T follicular helper cell (primary cell): ENCODE measurements at places on chromosomes 16 and 17.

DNA sequence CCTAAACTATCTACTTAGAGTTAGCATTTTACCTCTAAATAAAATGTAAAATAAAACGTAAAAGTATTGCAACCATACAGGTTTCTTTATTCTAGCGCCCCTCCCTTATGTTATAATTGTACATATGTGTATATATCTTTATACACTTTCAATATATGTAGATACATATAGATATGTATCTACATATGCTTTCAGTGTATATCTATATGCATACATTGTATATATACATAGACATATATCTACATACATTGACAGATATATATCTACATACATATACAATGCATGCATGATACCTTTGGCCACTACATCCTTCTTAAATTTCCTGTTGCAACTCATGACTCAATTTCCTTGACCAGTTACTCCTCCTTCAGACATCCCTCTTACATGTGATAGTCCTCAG, 16.7 kb downstream of the BPTF start:
- no peak for DNase-seq

DNA sequence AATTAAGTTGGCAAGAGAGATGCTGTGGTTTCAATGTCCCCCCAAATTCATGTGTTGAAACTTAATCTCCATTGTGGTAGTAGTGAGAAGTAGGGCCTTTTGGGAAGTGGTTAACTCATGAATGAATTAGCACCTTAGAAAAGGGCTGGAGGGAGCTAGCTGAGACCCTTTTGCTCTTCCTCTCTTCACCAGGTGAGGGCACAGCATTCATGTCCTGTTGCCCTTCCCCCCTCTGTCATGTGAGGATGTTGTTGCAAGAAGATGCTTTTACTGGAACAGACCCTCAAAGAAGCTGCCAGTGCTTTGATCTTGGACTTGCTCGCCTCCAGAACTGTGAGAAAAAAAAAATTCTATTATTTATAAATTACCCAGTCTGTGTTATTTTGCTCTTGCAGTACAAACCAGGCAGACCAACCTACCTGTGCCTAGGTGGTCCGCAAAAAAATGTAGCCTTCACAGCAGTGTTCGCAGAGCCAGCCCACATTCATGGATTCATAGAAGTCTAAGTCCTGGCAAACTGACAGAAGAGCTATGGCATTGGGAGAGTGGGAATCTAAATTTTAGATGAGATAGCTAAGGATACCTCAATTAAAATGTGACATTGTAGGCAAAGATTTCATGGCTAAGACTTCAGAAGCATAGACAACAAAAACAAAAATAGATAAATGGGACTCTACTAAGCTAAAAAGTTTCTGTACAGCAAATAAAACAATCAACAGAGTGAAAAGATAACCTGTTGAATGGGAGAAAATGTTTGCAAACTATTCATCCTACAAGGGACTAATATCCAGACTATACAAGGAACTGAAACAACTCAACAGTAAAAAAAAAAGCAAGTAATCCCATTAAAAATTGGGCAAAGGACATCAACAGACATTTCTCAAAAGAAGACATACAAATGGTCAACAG, 32.0 kb upstream of the ABCA5 start:
- no peak for DNase-seq

- DNase-seq, result no peak
Measured at GRCh38 chr17:44167181-44167861, 3.2 kb upstream of the ASB16 start.

GRCh38 chr17:51200295-51200694, 34.1 kb downstream of the NME2 start:
- no peak for DNase-seq

GRCh38 chr16:12082226-12082887, 105.8 kb downstream of the SNX29 start:
- DNase-seq, result no peak

DNA sequence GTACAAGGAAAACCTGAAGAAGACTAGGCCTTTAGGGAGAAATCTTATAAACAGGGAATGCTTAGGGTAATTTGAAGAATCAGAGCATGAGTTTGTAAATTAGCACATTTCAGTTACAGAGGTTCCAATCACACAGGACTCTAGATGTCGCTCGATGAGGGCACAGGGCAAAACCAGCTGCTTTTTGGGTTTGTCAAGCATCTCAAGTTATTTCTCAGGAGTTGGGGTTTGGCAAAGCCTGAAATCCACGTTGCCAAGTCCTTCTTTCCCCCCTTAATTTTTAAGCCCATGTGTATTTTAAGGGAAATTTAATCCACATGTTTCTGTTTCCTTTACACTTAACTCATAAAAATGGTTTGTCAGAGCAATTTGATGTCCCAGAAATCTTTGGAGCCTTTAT, 146.9 kb downstream of the ANKFN1 start:
- no peak for DNase-seq

DNA sequence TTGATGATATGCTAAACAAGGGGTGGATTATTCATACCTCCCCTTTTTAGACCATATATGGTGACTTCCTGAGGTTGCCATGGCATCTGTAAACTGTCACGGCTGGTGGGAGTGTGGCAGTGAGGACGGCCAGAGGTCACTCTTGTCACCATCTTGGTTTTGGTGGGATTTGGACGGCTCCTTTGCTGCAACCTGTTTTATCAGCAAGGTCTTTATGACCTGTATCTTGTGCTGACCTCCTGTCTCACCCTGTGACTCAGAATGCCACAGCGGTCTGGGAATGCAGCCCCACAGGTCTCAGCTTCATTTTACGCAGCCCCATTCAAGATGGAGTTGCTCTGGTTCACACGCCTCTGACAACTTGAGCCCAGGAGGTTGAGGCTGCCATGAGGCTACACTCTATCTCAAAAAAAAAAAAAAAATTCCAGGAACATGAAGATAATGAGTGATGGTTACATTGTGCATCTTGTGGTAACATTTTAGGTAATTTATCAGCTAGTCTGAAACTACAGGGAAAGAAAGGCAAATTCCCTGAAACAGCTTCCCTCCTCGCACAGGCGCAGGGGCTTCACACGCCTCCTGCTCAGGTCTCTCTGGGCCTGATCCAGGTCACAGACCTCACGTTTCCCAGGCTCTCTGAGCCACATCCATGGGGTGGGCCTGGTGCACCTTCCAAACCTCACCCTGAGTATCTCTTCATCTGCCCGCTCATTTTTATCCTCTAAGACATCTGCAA, 15.3 kb upstream of the UBE2I start:
- no peak for DNase-seq

GRCh38 chr17:30095507-30096244, 20.9 kb upstream of the NSRP1 start:
- DNase-seq, result no peak

- no peak for DNase-seq
Measured at GRCh38 chr17:38727736-38728135, 2.4 kb upstream of the CISD3 start.

- DNase-seq, result no peak
Measured at GRCh38 chr16:61681673-61682072, 354.6 kb downstream of the CDH8 start.

GRCh38 chr16:30839523-30840227, 52.7 kb upstream of the ZNF629 start:
- DNase-seq, result no peak

DNA sequence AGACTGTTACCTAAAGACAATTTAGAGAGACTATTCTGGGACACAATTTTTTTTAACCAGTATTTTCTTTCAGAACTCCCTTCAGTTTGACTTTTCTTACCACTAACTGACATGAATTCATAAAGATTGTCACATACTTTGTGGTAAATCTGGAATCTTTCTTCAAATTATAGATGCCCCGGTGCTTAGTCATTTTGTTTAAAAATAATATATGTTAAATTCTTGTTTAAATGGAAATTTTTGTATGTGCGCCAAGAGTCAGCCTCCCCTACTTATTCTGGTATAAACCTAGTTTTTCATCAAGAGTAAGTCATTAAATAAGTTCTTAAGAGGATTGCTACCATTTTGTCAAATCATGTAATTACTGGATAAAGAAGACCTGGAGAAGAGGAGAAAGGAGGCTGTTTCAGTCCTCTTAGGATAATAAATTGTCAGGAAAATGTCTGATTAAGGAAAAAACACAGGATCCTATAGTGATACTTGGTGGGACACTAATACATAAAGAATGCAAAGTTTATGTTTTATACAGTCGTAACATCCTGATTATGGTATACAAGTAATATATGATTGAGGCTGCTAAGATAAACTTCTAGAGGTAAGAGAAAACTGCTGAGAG, 424.4 kb downstream of the PMP22 start:
- no peak for DNase-seq

GRCh38 chr16:55501549-55502322, 7.1 kb upstream of the LPCAT2 start:
- no peak for DNase-seq

DNA sequence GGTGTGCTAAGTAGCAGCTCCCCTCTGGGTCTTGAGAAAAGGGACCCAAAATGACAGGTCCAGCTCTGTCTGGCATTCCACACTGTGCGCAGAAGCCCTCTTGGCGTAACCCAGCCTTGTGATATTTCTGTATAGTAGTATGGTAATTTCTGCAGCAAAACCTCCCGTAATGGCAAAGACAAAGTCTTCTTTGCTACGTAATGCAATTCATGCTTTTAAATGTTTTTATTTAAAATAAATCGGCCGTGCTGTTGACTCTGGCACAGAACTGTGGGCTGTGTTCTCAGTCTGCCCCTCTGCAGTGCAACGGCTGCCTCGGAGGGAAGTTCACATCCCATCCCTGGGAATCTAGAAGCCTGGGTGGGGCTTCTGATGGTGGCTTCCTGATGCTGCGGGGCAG, 75.2 kb downstream of the ASIC2 start:
- DNase-seq, result no peak

DNA sequence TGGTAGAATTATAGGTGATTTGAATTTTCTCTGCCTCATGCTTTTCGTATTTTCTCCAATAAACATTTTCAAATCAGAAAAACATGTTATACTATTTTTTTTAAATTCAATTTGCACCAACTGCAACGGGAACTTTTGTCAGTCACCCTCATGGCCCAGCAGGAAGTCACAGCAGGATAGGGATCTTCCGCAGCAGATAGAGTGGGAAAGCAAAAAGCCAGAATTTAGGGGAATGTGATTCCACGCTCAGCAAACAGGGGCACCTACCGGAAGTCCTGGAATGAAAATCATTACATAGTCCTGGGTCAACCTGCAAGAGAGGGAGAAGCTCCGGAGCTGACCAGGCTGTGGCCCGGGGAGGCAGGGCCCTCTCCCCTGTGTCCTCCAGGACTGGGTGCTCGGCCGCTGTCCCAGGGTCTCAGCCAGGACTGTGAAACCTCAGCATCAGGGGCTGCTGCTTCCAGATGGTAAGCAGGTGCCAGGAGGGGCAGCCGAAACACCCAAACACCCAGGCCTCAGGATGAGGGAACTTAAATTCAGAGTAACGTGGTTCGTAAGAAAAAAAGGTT, 3.9 kb downstream of the SLC47A2 start:
- no peak for DNase-seq

DNA sequence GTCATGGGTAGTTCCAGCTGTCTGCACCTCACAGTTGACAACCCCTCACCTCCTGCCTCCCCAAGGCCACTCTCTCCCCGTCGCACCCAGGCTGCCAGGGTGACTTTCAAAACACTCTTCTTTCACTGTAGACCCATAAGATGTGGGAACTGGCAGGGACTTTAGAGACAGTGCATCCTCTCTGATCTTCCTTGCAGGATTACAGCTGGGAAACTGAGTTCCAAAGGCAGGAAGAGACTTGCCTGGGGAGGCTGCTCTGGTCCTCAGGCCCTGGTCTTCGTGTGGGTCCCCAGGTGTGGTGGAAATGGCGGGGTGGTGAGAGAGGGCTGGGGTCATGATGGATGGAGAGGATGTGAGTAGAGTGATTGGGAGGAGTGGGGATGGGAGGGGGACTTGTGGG, 21.9 kb upstream of the NKD1 start:
- DNase-seq, result no peak

- no peak for DNase-seq
Measured at GRCh38 chr16:55809851-55810250, 23.0 kb downstream of the CES1 start.

GRCh38 chr16:20901436-20902112, 1.0 kb downstream of the LYRM1 start:
- no peak for DNase-seq

GRCh38 chr16:22299036-22299435, 1.8 kb downstream of the POLR3E start:
- DNase-seq, result no peak

- DNase-seq, result no peak
Measured at GRCh38 chr17:564526-565065, 150.0 kb downstream of the VPS53 start.

- DNase-seq, result no peak
Measured at GRCh38 chr16:57240851-57241250, 4.2 kb upstream of the ARL2BP start.

DNA sequence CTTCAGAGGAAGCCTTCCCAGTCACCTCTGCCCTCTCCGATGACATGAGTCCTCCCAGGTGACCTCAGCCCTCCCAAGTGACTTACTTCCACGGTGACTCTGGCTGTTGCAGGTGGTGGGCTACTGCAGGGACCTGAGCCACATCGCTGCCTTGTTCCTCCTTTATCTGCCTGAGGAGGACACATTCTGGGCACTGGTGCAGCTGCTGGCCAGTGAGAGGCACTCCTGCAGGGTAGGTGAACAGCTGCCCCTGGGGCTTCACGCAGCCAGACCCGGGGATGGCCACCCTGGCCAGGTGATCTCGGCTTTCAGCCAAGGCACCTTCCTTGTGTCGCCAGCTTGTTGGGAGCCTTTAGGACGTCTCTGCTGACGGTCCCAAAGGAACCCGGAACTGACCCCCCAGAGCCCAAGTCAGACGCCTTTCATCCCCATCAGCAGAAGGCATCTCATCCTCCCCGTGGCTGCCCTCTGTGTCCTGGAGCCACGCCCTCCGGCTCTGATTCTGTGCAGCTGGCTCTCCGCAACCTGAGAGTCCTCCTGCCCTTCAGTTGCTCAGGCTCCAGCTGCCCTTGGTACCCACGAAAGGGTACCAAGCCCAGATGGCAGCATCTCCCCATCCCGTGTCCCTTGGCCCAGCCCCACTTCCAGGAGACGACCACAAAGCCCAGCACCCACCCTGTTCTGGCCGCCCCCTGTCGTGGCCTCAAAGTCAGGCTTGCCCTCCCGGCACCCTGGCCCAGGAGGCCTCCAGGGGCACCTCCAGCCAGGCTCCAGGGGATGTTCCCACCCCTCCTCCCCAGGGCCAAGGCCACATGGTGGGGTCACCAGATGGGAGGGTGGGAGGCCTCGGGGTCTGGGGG, 81.7 kb downstream of the GOSR1 start:
- DNase-seq, result no peak

- DNase-seq, result no peak
Measured at GRCh38 chr16:54120846-54121480, 165.6 kb downstream of the IRX3 start.

GRCh38 chr16:88503374-88503770, 50.3 kb downstream of the ZFPM1 start:
- no peak for DNase-seq

GRCh38 chr17:50458270-50458669, 10.4 kb downstream of the CHAD start:
- DNase-seq, result no peak

DNA sequence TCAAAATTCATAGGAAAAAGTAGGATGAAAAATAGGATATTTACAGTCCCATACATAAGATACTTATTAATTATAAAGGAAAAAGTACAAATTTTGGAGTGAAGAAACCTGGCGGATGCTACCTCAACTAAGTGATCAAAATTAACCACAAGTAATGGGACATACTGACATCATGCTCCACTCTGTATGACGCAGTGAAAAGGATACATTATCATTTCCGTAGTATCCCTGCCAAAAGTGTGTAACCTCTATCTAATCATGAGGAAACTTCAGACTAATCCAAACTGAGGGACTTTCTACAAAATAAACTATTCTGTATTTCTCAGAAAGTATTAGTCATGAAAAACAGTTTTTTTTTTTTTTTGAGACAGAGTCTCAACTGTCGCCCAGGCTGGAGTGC, 60.5 kb downstream of the TRIM37 start:
- DNase-seq, result no peak

- DNase-seq, result no peak
Measured at GRCh38 chr17:28523186-28523585, 17.0 kb downstream of the FOXN1 start.
